Right forelimb (tissue), 1 donor: ENCODE measurements at places on chromosomes 1 and 21.
A peak's percentile ranks its signal among the peaks of the same experiment; 100 is the strongest.

DNA sequence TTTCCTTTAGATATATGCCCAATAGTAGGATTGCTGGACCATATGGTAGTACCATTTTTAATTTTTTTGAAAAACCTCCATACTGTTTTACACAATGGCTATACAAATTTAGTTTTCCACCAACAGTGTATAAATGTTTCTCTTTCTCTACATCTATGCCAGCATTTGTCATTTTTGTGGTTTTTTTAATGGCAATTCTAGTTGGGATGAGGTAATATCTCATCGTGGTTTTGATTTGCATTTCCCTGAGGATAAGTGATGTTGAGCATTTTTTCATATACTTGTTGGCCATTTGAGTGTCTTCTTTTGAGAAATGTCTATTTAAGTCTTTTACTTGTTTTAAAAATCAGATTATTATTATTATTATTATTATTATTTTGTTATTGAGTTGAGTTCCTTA, 35.5 kb downstream of the PLA2G4A start:
- no peak for DNase-seq

DNA sequence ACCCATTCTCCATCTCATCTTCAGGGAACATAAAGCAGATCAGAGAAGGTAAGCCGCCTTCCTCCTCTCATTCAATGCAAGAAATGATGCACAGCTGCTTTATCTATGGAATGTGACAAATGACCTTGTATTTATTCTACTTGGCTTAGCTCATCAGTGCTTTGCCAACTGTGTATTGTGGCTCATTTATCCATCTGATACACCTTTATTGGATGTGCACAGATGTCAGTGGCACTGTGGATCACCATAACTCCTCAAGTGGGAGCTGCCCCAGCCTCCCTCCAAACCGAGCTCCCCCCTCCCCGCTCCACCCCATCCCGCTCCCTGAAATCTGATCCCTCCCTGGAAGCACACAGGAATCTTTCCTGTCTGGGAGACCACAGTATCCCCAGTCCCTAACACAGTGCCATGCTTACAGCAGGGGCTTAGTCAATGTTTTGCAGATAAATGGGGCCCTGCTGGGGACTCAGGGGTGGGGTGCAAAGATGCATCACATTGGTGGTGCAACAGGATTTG, 156.0 kb upstream of the RAB4A start:
- no peak for DNase-seq

DNA sequence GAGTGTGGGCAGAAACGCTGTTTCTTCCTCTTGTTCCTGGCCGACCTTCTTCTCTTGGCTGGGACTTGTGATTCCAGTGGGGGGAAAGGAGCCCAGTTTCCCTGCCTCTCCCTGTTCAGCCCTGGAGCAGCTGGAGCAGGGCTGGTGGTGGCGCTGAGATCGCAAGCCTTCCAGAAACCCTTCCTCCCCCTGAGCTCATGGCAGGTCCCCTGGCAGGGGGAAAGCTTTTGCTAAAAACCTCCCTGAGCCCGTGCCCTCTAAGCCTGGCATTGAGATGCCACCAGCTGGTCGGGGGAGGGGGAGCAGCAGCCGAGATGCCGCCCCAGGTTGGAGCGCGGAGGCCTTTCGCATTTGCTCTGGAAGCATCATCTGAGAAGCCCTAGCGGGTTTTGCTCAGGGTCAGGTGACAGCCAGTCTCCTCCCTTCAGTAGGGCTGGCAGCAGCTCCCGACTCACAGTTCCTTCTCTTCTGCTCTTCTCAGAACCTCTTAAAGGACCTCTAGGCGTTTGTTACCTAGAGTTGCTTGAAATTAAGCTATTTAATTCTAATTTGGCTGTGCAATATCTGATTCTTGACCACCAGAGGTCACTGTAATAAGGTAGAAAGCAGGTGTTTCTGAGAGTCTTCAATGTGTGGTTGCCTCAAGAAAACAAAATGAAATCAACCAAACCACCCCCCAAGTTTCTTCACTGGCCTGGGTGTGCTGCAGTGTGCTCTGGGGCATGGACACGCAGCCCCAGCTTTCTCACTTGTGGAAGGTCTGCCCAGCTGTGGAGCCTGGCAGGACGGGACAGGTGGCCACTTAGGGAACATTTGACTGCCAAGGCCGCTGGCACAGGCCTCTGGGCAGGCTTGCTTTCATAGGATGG, 257.3 kb downstream of the CAMTA1 start:
- DNase-seq = no peak

GRCh38 chr1:33867684-33868083, 3.8 kb downstream of the HMGB4 start:
- no peak for DNase-seq

DNA sequence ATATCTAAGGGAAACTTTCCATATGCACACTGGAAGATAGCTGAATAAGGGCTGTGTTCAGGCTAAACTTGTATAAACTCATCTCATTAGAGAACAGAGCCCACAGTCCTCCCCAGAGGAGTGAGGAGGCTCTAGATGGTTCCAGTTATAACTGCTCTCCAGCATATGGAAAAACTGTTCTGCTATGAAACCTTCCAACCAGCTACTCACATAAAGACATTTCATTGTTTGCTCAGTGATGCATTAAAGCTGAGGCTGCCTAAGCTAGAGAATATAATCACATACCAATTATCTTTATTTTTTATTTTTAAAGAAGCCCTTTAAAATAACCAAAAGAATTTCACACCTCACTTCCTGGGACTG, 13.3 kb downstream of the AHCYL1 start:
- DNase-seq = no peak

DNA sequence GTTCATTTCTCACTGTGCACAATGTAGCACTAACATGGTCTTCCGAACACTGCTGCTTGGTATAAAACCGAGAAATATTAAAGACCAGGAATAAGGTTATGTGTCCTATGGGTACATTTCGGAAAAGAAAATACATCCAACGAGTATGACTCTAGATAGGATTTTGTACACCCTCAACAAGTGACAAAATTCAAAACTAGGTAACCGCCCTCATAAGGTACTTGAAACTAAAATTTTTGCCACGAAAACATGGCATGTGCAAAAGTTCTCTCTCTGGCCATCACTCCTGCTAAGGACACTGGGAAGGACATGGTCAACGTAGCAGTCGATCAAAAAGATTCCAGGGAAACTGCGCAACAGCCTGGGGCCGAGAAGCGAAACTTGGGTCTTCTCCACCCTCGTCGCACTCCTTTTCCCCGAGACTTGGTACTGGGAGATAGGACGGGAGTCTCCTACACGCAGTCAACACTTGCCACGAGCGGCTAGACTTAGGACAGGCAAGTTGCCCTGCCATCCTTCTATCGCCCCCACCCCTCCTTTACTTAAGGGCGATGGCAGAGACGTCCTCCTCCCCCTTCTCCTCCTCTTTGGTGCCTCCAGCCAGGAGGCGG, 338 bp upstream of the TOR1AIP1 start:
- DNase-seq = no peak

DNA sequence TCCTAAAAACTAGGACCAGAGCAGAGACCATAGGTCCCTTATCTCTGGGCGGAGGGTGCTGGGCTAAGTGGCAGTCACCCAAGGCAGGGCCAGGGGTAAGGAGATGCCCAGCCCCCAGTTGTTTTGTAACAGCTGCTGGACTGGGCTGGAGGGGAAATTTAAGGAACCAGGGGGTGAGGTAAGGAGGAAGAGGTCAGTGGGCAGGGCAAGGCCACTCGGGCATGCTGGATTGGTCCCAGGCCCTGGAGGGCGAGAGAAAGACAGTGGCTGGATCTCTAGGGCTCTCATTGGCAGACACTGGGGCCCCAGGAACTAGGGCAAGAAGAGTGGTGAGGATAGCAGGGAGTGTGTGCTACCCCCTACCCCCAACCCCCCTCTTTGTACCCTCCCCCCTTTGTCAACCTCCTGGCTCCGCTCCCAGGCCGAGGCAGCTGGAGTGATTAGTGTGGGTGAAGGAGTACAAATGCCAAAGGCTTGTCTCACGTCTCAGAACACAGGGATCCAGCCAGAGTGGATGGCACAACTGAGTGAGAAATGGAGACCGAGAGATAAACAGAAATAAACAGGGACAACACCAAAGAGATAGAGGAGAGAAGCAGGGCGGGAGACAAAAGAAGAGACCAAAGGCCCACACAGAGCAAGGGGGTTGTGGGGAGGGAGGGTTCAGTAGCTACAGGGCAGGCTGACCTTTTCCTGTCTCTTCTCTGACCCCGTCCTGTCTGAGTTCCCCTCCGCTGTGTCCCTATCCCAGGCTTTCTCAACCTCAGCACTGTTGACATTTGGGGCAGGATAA, 20.5 kb upstream of the THRAP3 start:
- DNase-seq = peak; percentile 76

DNA sequence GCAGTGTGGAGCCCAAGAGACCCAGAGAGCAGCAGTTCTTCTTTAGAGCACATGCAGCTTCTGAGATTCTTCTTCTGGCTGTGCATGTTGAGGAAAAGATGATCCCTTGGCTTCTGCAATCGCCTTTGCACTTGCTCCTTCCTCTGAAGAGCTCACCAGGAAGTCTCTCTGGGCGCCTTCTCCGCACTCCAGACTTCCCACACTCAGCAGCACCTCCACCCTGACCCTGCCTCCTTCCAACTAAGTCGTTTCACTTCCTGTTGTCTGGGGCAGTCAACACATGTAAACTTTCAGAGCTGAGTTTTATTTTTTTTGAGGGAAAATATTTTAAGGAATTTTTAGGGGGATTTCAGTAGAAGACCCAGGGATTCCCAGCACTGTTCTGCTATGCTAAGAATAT, 73.4 kb upstream of the F3 start:
- no peak for DNase-seq

DNA sequence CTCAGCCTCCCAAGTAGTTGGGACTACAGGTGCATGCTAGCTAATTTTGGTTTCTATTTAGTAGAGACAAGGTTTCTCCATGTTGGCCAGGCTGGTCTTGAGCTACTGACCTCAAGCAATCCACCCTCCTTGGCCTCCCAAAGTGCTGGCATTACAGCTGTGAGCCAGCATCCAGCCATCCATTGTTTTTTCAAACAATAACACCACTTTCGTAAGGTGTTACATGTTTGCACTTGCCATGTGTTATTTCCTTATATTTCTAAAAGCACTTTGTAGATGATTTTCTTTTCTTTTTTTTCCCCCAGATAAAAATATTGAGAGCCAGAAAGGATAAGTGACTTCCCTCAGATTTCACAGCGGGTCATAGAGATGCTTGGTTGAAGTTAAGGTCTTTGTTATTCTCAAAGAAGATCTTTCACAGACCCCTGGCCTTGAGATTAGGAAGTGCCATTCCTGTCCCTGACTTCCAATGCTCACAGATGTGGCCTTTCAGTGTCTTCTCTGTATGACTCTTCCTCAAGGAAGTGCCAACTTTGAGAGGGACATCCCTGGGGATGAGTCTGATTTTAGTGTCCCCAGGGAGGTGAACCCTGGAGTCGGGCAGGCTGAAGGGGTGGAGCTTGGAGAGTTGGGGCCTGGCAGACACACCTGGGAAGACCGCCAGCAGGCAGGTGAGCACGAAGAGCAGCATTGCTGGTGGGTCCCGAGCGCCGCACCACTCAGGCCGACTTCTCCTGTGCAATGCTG, 6.3 kb downstream of the PIGR start:
- no peak for DNase-seq

DNA sequence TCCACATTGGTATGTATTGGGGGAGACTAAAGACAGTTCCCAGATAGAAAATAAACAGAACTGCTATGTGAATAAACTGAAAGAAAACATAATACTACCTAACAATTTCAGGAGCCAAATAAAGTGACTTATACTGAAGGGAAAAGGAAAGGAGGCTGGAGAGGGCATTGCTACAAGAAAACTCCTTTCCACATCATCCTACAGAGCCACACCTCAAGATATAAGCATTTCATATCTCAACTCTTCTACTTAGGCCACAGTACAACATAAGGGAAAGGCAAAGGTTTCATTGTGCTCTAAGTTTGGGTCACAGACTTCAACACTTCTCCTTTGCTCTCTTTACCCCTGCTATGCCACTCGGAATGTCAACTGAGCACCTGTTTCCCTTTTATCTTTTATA, 54.9 kb downstream of the ST7L start:
- DNase-seq = no peak

DNA sequence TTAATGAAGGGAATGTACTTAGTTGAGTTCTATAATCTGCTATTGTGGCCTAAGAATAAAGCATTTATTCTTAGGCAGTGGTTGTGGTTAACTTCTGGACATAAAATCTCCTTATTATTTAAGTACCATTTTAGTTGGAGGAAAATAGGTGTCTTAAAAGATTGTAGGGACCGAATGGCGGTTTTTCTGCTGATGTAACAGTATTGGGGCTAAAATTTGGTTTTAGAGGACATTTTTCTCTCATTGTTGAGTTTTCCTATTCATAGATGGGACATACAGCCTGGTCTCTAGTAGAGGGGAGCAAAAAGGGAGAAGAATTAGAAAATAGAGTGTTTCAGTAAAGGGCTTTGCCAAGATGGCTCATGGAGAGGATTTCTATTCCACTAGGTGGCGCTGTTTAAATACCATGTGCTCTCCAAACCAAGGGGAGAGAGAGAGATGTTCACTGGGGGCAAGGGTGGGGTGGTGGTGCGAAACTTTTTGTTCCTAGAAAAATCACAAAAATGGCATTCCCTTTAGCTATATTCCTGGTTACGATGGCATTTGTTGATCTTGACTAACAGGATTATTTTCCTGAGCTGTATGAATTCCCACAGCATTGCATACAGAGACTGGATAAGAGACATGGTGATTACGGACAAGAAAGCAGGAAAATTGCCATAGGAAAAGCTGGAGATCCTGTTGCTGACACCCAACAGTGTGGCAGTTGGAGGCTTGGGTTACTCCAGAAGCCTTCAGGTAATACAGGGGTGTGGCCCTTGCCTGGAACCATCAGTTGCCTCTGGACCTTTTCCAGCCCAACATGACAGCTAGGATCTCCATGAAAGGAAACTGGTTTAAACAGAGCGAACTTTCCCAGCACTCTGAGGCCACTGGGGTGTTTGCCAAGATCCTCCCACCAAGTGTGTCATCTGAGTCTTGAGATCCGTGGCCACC, 18.2 kb upstream of the FCGR2A start:
- DNase-seq = no peak

- no peak for DNase-seq
Observed at GRCh38 chr1:61504305-61504704, 220.6 kb downstream of the TM2D1 start.
